ENCODE measurements at places on chromosomes 13 and 19.

DNA sequence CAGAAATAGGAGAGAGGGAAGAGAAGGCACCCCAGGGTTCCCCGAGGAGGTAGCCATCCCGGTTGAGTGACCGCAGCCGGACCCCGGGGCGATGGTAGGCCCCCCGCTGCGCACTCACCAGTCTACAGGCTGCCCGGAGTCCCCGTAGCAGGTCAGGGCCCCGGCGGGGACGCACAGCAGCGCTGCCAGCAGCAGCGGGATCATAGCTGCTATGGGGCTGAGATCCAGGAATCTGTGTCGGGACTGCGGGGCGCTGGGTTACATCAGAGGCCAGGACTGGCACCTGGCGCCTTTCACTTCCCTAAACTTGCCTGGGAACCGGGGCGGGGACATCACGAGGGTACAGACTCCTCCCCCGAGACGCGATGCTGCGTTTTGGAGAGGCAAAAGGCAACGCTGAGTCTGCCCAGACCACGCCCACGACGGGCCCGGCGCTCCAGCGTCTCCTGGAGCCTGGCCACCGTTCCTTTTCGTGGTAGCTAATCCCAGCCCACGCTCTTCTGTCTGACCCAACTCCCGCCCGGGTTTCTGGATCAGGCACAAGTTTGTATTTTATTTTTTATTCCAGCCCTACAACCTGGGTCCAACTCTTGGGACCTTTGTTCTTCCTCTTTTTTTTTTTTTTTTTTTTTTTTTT is at the start of gene DNASE2:
Gene DNASE2, minus strand, starts transcription at position 278 of the 637 bp plus-strand sequence. Its CDS starts 74 bp downstream, at position 204.
- peak; percentile 97 for DNase-seq

DNA sequence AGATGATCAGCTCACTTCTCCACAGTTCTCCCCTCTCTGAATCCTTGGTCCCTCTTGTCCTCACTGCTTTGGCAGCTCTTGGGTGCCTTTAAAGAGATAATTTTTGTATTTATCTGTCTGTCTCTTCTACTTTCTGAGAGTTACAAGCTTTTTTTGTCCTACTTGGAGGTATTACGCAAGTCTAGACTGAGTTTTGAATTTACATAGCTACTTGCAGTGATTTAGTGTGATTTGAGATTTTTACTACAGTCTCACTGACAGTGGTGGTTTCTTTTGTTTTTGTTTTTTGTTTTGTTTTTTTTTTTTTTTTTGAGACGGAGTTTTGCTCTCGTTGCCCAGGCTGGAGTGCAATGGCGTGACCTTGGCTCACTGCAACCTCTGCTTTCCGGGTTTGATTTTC is 22.1 kb downstream of the URI1 start:
- no peak for DNase-seq

DNA sequence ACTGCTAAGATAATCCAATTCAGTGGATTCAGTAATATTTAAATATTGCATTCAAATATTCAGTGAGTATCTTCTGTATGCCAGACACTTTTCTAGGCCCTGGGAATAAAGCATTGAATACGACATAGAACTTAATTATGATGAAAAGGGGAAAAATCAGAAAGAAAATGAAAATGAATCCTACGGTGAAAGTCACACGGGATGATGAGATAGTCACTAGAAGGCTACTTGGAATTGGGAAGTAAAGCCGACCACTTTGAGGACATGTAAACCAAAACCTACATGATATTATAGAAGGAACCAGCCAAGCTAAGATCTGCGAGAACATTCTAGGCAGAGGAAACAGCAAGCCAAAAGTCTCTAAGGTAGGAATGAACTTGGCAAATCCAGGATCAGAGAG is 10.1 kb downstream of the DPY19L3 start:
- DNase-seq: no peak

DNA sequence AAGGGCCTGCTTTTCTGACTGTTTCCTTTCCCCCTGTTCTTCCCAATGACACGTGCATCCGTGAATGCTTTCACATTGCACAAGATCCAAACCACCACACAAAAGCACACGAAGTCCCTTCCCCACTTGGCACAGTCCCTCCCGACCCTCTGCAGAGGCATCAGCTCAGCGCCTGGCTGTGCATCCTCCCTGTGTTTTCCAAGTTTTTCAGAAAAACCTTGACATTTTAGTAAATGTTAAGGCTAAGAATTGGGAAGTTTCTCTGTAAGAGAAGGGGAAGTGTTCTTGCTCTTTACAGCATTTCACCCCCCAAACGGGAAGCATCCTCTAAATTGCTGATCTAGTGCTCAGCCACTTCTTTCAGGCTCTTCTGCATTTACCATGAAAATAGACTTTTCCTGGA is 94.5 kb upstream of the TM9SF2 start:
- no peak for DNase-seq

- peak; percentile 79 for DNase-seq
These were observed 50.8 kb downstream of the ATP11A start for GRCh38 chr13:112740502-112741131.

DNA sequence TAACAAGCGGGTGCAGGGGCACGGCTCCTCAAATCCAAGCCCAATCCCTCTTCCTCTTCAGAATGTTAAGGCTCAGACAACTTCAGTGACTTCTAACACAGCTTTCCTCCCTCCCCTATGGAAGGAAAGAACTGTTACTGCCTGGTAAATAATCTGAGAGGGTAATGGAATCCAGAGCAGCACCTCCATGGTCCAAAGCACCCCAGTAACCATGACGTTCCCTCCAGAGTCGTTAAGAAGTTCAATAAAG is 969 bp downstream of the AKT2 start:
- DNase-seq: no peak

- no peak for DNase-seq
These were observed 384 bp downstream of the TRAPPC2B start for GRCh38 chr19:57363688-57364181.

- DNase-seq: no peak
These were observed 5.7 kb upstream of the THSD1 start for GRCh38 chr13:52411629-52412028.

GRCh38 chr19:43695985-43696704 is 19.7 kb upstream of the IRGC start:
- no peak for DNase-seq

- DNase-seq: no peak
These were observed 26.0 kb downstream of the NAXD start for GRCh38 chr13:110641055-110642015.

DNA sequence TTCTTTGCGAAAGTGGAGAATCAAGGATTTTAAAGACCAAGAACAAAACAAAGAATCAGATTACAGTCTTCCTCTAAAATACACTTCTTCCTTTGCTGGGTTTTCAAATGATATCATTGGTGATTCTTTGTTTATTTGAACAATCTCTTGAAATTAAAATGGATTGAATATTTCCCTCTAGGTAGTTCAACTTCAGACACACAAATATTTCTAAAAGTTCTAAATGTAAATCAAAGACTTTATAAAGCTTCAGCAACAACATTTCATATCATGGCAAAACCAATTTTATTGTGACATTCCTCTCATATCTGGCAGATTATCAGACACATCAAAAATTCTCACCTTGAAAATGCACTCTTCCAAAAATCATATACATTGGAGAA is 13.0 kb downstream of the ZIC2 start:
- no peak for DNase-seq

DNA sequence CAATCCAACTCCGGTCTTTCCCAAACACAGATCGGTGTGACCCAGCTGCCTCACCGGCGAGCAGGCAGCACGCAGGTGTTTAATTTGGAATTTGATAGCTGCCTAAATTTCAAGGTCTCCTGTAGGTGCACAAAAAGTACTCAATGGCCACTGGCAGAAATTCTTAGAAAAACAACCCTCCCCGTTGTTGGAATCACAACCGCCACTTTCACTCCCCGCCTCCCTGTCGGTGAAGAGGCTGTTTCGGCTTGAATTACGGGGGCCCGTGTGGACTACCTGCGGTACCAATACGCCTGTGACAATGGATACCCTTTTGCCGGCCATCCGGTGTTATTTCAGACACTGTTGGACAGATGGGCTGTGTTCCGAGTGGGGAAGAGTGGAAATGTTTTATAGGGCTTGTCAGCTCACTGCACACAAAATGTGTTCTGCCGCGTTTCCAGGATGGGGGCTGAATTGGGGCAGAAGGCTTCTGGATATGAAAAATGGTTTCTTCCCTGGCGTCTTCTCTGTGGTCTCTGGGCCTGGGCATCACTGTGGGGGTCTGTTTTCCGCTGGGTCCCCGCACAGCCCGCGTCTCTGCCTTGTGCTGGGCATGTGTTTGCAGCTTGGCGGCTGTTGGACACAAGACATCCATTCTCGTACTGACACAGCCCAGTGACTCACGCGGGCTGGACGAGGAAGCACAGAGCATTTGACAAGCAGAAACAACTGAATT is 45.4 kb downstream of the ZIC5 start:
- no peak for DNase-seq

- DNase-seq: no peak
These were observed 35.9 kb downstream of the ELF1 start for GRCh38 chr13:40983259-40983658.

DNA sequence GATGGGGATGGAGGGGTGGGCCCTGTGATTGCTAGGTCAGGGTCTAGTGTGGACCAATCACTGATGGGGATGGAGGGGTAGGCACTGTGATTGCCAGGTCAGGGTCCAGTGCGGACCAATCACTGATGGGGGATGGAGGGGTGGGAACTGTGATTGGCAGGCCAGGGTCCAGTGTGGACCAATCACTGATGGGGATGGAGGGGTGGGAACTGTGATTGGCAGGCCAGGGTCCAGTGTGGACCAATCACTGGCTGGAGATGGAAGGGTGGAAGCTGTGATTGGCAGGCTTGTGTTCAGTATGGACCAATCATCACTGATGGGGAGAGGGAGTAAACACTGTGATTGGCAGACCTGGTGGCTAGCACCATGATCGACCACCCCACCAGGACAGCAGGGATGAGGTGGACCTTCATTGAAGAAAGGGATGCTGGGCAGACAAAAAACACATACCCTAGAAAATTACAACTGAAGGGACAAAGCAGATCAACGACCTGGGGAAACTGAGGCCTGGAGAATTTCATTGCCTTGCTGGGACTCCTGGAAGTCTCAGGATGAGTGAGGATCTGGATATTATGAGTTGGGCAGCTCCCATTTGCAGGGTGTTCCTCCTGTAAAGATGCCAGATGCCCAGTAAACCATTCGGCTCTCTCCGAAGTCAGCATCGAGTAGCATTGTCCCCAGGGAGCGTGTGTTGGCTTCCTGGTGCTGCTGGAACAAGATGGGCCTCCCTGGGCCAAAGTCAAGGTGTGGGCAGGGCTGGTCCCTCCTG is 15.5 kb downstream of the TMPRSS9 start:
- no peak for DNase-seq

GRCh38 chr13:45333977-45334922 is 6.7 kb downstream of the TPT1 start:
- no peak for DNase-seq

- DNase-seq: no peak
These were observed 2.1 kb downstream of the ZMYM2 start for GRCh38 chr13:19960653-19960976.
